ENCODE measurements at places on chromosomes 16 and 17. TPM values are rescaled to one million over a fixed set of nuclear protein-coding genes. Genes with fewer than 3 reads are reported as not detected.
A peak's percentile ranks its signal among the peaks of the same experiment; 100 is the strongest.

The CCDC92B gene
- not detected for total RNA-seq

The MEAK7 gene
- total RNA-seq = 6.7 TPM

The SOX15 gene
- 0.31 TPM for total RNA-seq

The OR2C1 gene
- total RNA-seq = not detected

The RNF112 gene
- 0.18 TPM for total RNA-seq

The NXPH3 gene
- total RNA-seq = 0.44 TPM

The PRAC1 gene
- total RNA-seq = not detected

The YBX2 gene
- total RNA-seq = 0.26 TPM

The XPO6 gene
- 228 TPM for total RNA-seq

The CNTNAP1 gene
- 1.2 TPM for total RNA-seq

DNA sequence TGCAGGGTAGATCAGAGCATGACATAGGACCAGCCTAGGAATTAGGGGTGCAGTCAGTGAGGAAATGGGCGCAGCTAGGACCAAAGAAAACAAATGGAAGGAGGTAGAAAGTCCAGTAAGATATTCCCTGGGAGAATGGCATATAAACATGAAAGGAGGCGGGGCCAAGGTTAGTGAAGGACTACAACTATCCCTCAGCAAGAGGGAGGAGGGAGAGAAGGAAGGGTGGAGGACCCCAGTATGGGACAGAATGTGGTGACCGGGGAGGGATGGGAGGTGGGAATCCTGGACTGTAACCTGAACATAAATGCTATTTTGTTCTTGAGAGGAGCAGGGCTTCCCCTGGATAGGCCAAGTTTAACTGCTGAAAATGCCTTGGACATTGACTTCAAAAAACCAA is 22.8 kb downstream of the ITGB3 start:
- no peak for DNase-seq
- peak overlapping the region; percentile 48 for H3K27ac ChIP-seq
- H3K36me3 ChIP-seq = no peaks in the 10 kb centered on the region
- no peaks in the 10 kb centered on the region for H3K27me3 ChIP-seq

DNA sequence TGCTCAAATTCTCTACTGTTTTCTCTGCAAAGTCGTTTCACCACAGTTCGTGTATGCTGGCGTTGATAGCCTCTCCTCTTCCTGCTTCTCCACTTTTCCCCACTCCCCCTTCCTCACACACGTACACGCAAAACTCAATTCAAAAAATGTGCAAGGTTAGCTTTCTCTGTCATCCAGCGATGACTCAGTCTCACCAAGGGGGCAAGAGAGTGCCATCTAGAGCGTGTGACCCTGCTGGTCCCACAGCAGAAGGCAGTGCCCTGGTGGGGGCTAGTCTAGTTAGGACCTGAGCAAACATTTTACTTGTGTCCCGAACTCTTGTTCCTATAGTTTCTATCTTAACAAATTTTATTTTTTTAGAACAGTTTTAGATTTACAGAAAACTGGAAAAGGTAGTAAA is 121.2 kb upstream of the CHMP6 start:
- H3K36me3 ChIP-seq = peaks cover 5% of the 10 kb centered on the region
- peaks cover 41% of the 10 kb centered on the region for H3K4me1 ChIP-seq
- no peaks in the 10 kb centered on the region for H3K27me3 ChIP-seq

DNA sequence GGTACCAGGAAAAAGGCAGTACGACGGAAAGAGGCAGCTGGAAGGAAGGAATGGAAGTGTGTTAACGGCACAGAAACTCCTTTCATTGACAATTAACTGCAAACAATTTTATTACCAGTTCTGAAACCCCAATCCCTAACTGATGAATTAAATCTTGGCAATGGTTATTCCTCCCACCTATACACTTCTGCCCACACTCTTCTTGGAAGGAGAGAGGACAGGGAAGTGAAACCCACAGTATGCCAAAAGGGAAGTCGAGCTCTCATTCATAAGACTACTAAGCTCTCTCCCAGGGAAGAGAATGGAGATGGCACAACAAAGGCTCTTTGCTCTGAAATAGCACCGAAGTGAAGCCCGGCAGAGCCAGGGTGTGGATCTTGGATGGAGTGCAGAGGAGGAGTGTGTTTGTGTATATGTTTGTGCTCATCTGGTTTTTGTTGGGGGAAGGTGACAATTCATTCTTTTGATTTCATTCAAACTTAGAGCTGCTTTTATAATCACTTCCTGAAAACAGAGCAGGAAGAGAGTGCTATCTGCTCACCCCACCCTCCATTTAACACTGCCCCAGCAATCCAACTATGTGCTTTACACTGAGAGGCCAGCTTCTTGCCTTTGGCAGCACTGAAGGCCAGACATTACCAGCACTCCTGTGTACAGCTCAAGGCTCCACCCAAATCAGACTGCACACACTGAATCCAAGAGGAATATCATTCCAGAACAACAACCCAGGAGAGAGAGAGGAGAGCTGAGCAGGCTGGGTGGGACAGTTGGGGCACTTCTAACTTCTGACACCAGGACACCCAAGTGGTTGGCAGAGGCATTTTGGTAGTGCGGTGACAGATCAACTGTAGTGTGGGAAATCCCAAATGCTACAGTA is 68.7 kb downstream of the HIC1 start:
- no peaks in the 10 kb centered on the region for H3K27me3 ChIP-seq
- H3K4me3 ChIP-seq = no peak overlapping the region
- H3K4me1 ChIP-seq = peaks cover 13% of the 10 kb centered on the region
- no peak for DNase-seq
- peaks cover 4% of the 10 kb centered on the region for H3K36me3 ChIP-seq

GRCh38 chr17:79304884-79305283 is 230.3 kb downstream of the ENGASE start:
- no peak overlapping the region for H3K4me3 ChIP-seq
- no peaks in the 10 kb centered on the region for H3K4me1 ChIP-seq
- no peaks in the 10 kb centered on the region for H3K27me3 ChIP-seq
- no peak for DNase-seq
- no peaks in the 10 kb centered on the region for H3K36me3 ChIP-seq

DNA sequence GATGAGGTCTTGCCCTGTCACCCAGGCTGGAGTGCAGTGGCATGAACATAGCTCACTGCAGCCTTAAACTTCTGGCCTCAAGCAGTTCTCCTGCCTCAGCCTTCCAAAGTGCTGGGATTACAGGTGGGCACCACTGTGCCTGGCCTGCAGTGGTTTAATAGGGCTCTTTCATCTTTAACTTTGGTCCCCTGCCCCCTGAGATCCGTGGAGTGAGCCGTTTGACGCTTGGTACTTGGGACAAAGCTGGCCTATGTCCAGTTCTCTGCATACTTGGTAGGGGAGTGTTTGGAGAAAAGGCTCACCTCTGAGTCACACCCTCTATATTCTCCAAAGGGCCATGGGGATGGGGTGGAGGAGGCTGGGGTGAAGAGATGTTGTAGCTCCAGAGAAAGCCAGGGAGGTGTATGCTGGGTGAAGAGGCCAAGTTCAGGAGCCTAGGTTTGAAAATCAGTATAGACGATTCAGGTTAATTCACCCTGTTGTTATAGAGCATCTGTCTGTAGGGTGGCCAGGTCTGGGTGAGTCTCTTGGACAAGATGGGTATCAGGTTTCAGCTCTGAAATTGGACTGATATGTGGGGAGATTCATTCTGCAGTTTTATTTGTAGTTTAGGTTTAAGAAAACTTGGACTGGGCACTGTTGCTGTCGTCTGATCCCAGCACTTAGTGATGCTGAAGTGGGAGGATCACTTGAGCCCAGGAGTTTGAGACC is 17.6 kb downstream of the ABCC1 start:
- no peak overlapping the region for H3K27ac ChIP-seq
- H3K36me3 ChIP-seq = no peaks in the 10 kb centered on the region
- no peaks in the 10 kb centered on the region for H3K27me3 ChIP-seq
- DNase-seq = no peak

- H3K27ac ChIP-seq = no peak overlapping the region
- H3K36me3 ChIP-seq = no peaks in the 10 kb centered on the region
- no peak for DNase-seq
- H3K4me1 ChIP-seq = peaks cover 5% of the 10 kb centered on the region
- H3K4me3 ChIP-seq = no peak overlapping the region
These were observed 18.9 kb upstream of the SLC25A19 start for GRCh38 chr17:75307957-75308731.

- H3K27me3 ChIP-seq = no peaks in the 10 kb centered on the region
- H3K36me3 ChIP-seq = no peaks in the 10 kb centered on the region
- DNase-seq = no peak
- no peaks in the 10 kb centered on the region for H3K4me1 ChIP-seq
These were observed 26.6 kb downstream of the C16orf74 start for GRCh38 chr16:85724126-85724879.

DNA sequence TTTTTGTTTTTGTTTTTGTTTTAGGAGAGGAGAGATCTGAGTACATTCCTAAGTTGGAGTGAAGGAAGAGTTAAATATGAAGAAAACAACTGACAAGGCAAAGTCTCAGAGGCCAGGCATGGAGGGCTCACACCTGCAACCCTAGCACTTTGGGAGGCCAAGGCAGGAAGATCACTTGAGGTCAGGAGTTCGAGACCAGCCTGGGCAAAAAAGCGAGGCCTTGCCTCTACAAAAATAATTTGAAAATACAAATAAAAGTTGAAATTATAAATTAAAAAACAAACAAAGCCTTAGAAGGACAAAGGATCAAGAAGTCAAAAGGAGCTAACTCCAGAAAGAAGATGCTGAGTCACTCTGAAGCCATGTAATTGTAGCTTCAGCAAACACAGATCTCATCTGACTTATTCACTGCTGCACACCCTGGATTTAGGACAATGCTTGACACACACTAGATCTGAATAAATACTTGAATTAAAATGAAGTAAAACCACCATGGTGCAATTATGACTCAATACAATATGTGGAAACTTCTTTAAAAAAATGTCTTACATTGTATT is 9.1 kb downstream of the CEP20 start:
- peak overlapping the region; percentile 38 for H3K27ac ChIP-seq
- H3K27me3 ChIP-seq = no peaks in the 10 kb centered on the region
- peaks cover 18% of the 10 kb centered on the region for H3K36me3 ChIP-seq

DNA sequence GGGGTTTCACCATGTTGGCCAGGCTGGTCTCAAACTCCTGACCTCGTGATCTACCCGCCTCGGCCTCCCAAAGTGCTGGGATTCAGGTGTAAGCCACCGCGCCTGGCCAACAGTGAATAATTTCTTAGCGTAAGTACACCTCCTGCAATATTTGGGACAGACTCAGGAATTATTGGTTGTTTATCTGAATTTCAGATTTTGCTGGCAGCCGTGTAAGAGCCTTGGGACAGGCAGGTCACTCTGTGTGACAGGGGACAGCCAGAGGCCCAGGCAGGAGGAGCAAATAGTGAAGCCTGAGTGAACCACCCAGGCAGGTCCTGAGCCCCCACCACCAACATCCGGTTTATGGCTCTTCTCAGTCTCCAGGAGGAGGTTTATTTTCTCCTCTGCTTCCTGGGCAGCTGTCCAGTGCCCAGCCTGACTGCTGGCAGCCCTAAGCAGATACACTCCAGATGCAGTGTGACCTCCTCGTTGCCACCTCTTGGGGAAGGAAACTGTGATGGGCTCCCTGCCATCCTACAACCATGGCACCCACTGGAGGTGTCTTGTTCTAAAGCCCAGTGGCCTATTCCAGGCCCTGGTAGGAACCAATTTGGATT is 26.2 kb upstream of the ADORA2B start:
- H3K36me3 ChIP-seq = no peaks in the 10 kb centered on the region
- no peak overlapping the region for H3K4me3 ChIP-seq
- H3K4me1 ChIP-seq = no peaks in the 10 kb centered on the region
- DNase-seq = no peak
- H3K27me3 ChIP-seq = no peaks in the 10 kb centered on the region
- H3K27ac ChIP-seq = no peak overlapping the region

GRCh38 chr17:46977750-46978488 is 1.1 kb downstream of the RPRML start:
- H3K36me3 ChIP-seq = no peaks in the 10 kb centered on the region
- peaks cover 9% of the 10 kb centered on the region for H3K27me3 ChIP-seq
- H3K27ac ChIP-seq = no peak overlapping the region
- no peaks in the 10 kb centered on the region for H3K4me1 ChIP-seq

GRCh38 chr16:1215574-1216295 is 9.3 kb downstream of the TPSG1 start:
- no peak for DNase-seq
- no peaks in the 10 kb centered on the region for H3K27me3 ChIP-seq
- H3K36me3 ChIP-seq = no peaks in the 10 kb centered on the region
- H3K4me1 ChIP-seq = no peaks in the 10 kb centered on the region
- no peak overlapping the region for H3K27ac ChIP-seq
- H3K4me3 ChIP-seq = no peak overlapping the region

GRCh38 chr16:82819286-82819685 is 192.5 kb downstream of the CDH13 start:
- no peak for DNase-seq
- H3K27ac ChIP-seq = no peak overlapping the region
- H3K4me3 ChIP-seq = no peak overlapping the region
- H3K36me3 ChIP-seq = no peaks in the 10 kb centered on the region
- no peaks in the 10 kb centered on the region for H3K4me1 ChIP-seq

DNA sequence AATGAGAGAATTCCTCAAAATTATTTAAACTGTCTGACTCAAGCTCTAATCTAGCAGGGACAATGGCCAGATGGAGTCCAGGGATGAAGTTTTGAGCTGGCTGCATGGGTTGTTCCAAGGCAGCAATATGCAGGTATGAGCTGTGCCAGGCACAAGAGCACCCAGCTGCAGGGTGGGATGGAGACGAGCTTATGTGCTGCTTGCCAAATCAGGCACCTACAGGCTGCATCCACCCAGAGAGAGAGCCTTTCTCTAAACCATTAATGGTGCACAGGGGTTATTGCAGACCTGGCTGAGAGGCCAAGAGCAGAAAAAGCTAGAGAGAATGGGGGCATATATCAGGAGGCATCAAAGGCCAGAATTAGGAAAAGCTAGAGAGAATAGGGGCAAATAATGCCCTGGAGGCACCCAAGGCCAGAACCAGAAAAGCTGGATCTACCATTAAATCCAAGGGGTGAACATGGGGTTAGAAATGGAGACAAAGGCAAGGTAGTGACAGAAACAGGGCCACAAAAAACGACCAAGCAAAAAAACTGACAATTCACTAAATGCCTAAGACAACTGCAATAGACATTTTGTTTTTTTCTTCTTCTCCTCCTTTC is 11.0 kb downstream of the KRT33A start:
- DNase-seq = no peak
- H3K4me3 ChIP-seq = peak overlapping the region; percentile 21
- no peaks in the 10 kb centered on the region for H3K36me3 ChIP-seq
- H3K27me3 ChIP-seq = no peaks in the 10 kb centered on the region
- H3K4me1 ChIP-seq = peaks cover 78% of the 10 kb centered on the region
- H3K27ac ChIP-seq = peak overlapping the region; percentile 54

- H3K4me3 ChIP-seq = no peak overlapping the region
- H3K27ac ChIP-seq = no peak overlapping the region
- no peak for DNase-seq
- H3K36me3 ChIP-seq = no peaks in the 10 kb centered on the region
- H3K27me3 ChIP-seq = no peaks in the 10 kb centered on the region
These were observed 139.6 kb downstream of the CDK5R1 start for GRCh38 chr17:32626379-32626791.

- no peaks in the 10 kb centered on the region for H3K36me3 ChIP-seq
- H3K4me3 ChIP-seq = no peak overlapping the region
- no peaks in the 10 kb centered on the region for H3K4me1 ChIP-seq
These were observed 99.0 kb downstream of the C16orf78 start for GRCh38 chr16:49472598-49472997.

GRCh38 chr17:163514-164098 is 17.8 kb downstream of the DOC2B start:
- H3K4me3 ChIP-seq = no peak overlapping the region
- no peaks in the 10 kb centered on the region for H3K27me3 ChIP-seq
- H3K27ac ChIP-seq = no peak overlapping the region
- H3K36me3 ChIP-seq = no peaks in the 10 kb centered on the region
- no peaks in the 10 kb centered on the region for H3K4me1 ChIP-seq
- no peak for DNase-seq

GRCh38 chr16:75074920-75075687 is 41.5 kb downstream of the LDHD start:
- H3K4me3 ChIP-seq = peak overlapping the region; percentile 49
- no peaks in the 10 kb centered on the region for H3K36me3 ChIP-seq
- H3K27me3 ChIP-seq = no peaks in the 10 kb centered on the region
- peak; percentile 84 for DNase-seq

GRCh38 chr17:14459955-14460354 is 159.1 kb downstream of the HS3ST3B1 start:
- no peaks in the 10 kb centered on the region for H3K36me3 ChIP-seq
- no peaks in the 10 kb centered on the region for H3K27me3 ChIP-seq
- H3K4me1 ChIP-seq = no peaks in the 10 kb centered on the region
